ENCODE measurements at places on chromosomes 5 and 9.

- DNase-seq = no peak
Measured at GRCh38 chr9:136700959-136701667, 11.3 kb upstream of the DIPK1B start.

DNA sequence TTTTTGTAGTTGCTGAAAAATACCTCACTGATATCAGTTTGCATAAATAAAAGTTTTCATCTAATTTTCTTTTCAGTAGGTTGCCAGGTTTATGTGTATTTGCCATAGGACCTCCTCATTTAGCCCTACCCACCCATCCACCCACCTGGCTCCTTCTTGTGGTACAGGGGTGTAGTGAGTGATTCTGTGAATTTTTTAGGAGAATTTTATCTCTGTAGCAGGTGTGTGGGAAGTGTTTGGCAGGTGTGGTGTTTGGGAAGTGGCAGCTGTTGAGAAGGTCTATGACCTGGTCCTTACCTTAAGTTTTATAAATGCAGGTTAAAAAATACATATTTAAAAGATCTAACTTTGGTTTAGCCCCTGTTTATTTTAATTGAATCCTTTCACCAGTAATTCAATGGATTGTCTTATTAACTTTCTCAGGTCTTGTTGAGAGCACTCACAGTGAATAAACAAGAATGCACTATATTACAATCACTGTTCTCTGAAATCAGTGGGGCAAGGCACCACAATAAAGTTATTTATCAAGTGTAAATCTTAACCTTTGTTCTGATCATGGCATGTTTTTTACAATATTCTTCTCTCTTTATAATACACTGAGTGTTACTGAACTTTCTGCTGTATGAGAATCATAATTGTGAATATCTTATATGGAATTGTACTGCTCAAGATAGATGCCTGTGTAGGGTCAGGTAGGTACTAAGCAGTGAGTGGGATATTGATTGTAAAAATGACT lies 189.1 kb downstream of the WDR70 start:
- DNase-seq = no peak

DNA sequence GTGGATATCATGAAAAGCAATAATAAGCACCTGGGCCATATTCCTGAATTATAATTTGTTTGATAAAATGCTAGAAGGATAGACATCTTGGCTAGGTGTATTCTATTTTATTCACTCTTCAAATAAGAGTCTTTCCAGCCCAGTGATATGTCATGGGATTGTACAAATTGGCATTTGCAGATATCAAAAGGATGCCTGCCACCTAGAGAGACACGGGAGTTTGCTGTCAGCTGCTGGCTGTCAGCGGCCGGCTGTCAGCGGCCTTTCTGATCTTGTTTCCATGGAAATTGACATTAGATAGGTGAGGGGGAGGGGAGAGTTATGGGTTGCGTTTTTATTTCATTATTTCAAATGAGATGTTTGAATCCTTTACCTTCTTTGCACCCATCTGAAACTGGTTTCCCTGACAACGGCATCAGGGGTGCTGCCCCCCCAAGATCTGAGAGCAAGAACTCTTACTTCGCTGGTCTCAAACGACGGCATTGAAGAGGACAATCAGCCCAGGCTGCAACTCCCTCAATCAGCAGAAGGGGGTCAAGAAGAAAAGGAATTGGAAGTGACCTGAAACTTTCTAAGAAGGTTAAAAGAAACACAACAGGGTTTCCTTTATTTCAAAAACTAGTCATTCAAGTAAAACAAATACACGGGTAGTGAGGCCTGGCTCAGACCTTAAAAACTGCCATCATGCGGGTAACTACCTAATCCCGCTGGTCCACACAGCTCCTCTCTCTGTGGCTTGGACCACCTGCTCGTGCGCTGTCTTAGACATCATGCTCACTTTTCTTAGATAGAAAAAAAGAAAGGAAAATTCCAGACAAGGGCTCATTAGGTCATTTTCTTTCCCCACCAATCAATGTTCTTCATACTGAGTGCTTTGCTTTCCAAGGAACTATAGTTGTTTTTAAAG lies 115.7 kb downstream of the TLE1 start:
- no peak for DNase-seq

GRCh38 chr9:734831-735511 lies 106.5 kb upstream of the DMRT1 start:
- DNase-seq = peak; percentile 98

DNA sequence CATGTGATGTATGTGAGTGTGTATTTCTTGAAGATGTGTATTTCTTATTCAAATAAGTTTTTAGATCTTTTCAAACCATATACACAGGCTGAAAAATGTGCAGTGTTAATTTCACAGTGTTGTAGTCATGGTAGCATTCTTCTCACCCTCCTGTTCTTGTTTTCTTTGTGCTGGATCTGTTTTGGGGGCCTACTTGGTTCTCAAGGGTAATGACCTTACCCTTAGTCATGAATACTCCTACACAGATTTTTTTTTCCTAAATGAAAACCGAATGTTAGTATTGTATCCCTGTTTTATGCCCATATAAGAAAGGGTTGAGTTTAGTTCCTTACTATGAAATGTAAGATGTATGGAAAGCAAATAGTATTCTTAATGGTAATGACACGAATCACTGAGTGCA lies 88.0 kb downstream of the SLC44A1 start:
- DNase-seq = peak; percentile 46

GRCh38 chr9:114313186-114313585 lies 9.7 kb upstream of the ORM1 start:
- DNase-seq = no peak

- peak; percentile 22 for DNase-seq
Measured at GRCh38 chr5:37869216-37869615, 29.4 kb upstream of the GDNF start.

DNA sequence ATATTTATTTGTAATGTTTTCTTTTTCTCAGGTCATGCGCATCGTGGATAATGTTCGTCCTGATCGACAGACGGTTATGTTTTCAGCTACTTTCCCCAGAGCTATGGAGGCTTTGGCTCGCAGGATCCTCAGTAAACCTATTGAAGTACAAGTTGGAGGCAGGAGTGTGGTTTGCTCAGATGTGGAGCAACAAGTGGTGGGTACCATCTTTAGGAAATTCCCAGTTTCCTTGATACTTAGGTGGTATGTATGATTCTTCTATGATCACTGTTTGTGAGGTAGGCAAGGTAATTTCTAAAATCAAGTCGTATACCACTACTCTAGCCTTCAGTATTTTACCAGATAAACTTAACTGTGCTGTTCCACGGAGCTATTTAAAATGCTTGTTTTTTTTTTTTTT lies 36.2 kb downstream of the DDX46 start:
- no peak for DNase-seq

GRCh38 chr5:68369457-68370125 lies 154.0 kb downstream of the PIK3R1 start:
- DNase-seq = no peak

DNA sequence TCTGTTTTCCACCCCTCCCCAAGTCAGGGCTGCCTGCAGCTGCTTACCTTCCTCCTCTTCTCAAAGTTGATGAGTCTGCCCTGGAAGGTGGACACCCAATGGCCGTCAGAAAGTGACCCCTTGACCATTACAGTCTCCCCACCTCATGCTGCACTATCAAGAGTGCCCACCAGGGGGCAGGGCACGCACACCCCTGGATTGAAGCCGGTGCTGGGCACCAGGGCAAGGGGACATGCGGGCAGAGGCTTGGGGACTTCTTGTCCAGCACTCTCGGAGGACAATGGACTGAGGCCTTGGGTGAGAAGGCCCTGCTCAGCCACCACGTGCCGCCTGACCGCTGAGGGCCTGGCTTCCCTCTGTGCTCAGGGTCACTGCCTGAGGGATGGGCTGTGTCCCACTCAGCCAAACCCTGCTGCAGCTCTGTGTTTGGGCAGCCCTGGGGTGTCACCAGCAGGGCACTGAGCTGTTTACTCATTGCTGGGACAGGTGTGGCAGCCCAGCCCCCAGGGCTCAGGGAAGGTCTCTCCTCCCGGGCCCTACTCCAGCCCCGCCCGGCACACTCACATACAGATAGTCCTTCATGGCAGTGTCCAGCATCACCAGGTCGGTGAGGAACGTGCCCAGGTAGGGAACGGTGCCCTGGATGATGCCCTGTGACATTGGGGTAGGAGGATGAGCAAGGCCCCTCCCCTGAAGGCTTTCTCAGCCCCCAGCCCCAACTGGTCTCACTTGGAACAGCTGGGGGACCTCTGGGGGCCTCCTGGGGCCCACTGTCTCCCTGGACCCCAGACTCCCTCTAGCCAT lies 17.7 kb downstream of the RALGDS start:
- DNase-seq = no peak

DNA sequence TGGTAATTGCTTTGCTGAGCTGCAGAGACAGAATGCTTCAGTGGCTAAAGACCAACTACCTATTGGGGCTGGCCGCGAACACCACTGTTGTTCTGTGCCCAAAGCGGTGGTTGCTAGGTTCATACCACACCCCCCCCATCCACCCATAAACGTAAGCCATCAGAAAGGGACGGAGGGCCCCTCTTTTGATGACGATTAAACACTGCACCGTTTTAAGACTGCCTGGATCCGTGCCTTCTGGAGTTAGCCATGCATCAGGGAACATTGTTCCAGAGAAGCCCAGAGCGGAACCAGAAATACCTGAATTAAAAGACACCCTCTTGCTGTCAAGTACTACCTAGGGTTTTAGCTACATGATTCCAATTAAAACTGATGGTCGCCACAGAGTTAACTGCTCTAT lies 369.1 kb upstream of the DAP start:
- DNase-seq = no peak

DNA sequence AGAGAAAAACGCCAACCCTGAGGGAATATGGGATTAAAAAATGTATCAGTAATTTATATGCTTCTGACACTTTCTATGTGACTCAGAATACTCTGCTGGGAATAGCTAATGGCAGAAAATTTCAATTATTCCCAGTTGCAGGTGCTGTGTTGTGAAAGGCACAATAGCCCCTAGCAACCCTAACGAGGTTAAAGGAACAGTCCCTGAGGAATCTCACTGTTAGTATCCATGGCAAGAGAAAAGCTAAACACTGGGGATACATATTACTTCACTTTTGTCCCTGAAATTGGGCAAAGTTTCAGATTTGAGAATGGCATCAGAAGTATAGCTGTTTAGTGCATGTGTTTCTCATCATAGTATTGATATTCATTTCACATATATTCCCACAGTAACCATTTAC lies 555.0 kb downstream of the RAB3C start:
- DNase-seq = no peak

DNA sequence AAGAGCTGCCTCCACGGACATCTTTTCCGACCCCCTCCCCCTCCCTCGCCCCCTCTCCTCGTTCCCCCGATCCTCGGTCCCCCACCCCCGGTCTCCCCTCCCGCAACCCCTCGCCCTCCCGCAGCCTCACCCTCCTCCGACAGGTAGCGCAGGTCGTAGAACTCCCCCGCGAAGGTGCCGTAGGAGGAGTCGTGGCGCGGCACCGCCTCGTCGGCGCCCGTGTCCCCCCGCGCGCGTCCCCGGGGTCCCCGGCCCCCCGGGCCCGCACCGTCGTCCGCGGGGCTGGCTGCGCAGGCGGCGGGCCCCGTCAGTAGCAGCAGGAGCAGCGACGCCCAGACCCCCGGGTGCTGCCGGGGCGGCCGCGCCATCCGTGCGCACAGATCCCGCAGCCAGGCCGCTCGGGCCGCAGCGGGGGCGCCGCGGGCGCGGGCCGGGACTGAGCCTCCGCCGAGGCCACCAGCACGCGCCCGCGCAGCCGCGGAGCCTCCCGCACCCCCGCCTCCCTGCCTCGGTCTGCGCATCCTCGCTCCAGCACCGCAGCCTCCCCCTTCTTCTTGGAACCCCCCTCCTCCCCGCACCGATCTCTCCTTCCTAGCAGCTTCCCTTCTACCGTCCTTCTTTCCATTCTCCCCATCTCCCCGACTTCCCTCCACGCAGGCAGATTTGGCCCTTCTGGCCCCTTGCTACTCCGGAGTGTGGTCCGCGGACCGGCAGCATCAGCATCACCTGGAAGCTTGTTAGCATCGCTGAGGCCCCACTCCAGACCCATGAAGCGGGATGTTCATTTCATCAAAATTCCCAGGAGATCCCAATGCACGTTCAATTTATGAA lies at the start of gene FRRS1L:
FRRS1L (minus strand) TSS at position 479 of the 831 bp plus-strand sequence; CDS start at position 368, 111 bp downstream.
- no peak for DNase-seq

DNA sequence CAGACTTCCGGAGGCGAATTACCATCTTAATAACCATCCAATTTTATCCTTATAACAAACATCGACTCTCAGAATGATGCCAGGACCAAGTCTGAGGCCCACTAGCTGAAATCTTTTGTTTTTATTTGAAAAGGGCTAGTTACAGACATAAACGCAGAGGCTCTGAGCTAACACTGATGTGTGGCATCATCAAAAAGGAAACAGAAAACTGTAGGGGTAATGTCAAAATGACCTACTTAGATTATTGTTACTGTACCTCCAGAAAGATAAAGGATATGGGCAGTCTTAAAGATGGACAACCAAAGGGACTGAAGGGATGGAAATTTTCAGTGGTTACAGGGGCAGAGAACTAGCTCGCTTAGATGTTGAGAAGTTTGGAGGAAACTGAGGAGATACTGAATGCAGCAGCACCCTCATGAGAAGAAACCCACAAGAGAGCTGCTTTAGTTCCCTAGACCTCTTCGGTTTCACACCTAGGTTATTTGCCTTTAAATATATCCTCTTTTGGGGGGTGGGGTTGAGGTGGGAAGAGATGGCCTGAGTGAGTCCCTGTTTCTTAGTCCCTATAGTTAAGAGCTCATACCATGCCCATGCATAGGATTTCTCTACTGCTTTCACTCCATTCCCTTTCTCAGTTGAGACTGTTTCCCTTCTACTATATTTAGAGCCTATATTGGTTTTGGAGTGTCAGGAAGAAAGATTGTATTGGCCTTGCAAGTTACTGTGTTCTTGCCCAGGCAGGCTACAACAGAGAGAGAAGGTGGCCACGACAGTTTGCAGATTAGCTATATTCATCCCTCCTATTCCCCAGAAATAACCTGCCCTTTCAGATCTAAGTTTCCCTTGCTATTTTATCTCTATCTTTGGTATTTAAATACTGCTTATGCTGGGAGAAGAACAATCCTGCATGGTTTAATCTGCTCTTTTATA lies 320.4 kb upstream of the EFNA5 start:
- no peak for DNase-seq

- DNase-seq = peak; percentile 47
Measured at GRCh38 chr5:58334035-58334434, 125.9 kb downstream of the PLK2 start.

GRCh38 chr9:127403507-127404192 lies 6.7 kb downstream of the SLC2A8 start:
- no peak for DNase-seq

- DNase-seq = peak; percentile 77
Measured at GRCh38 chr5:137660349-137660817, 75.5 kb downstream of the KLHL3 start.

GRCh38 chr9:89312222-89312571 lies 1.2 kb downstream of the CKS2 start:
- peak; percentile 37 for DNase-seq

DNA sequence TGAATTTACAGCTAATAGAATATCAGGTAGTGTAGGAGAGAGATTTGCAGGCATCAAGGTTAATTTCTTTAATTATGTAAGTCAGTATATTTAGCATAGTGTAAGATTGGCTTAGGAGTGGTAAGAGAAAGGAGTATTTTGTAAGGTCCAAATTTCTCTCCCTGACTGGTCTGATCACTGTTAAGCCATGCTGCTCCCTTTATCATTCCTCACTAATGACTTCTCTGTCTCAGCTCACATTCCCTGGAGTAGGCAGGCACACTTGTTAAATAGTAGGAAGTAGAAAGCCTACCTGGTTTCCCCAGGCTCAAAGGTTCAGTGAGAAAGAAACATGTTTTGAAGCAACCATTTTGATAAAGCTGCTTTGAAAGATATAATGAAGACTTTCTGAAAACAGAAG lies 90.7 kb downstream of the SMIM15 start:
- DNase-seq = no peak

Data from fibroblast of the aortic adventitia (primary cell).